Stimulated activated CD8-positive, alpha-beta memory T cell treated with anti-CD3 and anti-CD28 coated beads, Interleukin-15, amount 100 ng/mL, for 48 hours (primary cell): ENCODE measurements at places on chromosomes 7 and 10.

- DNase-seq = no peak
Observed at GRCh38 chr7:44066494-44067063, 1.2 kb upstream of the PGAM2 start.

DNA sequence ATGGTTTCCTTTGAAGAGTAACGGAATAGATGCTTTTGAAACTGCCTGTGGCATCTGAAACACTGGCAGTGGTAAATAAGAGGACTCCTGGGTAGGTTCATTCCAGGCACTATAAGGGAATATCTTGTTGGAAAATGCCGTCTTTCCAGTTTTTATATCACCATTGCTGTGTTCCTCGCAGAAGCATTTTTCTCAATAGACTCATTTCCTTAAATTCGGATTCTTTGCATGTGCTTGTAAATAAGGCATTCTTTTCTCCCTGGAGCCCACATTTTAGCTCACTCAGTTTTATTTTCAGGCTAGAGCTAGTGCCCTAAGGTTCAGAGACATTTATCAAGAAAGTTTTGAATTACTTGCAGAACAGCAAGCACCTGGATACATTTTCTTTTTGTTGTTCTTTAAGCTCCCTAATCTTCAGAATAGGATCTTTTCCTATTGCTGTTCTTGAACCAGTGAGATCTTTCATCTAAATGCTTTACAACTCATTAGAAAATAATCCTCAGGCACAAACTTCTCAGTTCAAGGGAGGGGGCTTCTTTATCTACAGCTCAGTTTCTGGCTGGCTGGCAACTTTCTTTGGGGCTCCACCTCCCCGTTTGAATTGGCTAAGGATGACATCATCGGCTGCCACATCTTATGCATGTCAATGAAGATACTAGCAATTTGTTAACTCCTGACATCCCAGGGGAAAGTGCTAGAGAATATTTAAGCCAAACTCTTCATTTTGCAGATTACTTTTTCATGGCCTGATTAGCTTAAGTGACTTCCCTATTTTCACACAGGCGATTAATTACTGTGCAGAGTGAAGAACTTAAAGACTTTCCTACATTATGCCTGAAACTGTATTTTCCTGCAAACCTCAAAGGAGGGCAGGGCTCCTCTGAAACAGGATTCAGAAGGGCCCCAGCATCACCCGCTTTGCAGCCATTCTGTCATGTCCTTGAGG lies 133.7 kb upstream of the RSU1 start:
- no peak for DNase-seq

GRCh38 chr10:120423431-120424197 lies 33.4 kb upstream of the PLPP4 start:
- DNase-seq = no peak

DNA sequence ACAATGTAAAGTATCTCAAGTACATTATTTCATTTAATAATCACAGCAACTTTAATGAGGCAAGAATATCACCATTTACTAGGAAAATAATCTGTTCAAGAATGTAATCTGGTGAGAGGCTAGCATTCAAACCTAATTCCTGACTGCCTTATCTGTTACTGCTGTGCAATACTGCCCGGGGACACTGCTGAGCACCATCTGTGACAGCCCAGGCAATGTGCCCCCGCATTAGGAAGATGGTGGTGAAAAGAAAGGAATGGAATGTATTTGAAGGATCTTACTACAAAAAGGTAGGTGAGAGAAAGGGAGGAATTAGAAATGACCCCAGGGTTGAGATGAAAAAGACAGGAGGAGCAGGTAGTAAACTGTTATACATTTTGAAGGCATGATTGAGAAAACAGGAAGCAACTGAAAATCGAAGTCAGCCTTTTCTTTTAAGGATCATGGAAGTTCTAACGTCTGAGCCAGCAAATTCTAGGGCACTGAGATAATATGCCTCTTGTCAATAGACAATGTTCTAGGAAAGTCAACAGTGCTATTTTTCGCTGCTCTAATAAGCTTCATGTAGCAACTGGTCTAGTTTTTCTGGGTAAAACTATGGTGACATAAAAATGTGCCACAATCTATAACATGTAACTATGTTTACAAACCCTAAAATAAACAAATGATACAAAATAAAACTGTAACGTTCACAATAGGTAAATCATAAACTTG lies 90.4 kb downstream of the ETV1 start:
- DNase-seq = no peak

- no peak for DNase-seq
Observed at GRCh38 chr10:133030781-133031180, 56.9 kb upstream of the ADGRA1 start.

DNA sequence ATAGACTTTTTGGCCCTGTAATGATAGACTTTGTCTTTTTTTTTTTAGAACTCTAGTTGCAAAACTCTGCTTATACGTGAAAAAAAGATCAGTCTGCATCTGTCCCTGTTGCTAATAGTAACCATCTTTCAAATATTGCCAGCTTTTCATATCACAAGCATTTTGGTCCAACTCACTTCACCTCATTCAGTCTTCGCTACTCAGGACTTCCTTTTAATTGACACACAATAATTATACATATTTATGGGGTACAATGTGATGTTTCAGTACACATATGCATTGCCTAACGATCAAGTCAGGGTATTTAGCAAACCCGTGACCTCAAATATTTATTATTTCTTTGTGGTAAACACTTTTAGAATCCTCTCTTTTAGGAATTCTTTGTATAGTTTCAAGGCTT lies 867.0 kb upstream of the C7orf33 start:
- DNase-seq = no peak

DNA sequence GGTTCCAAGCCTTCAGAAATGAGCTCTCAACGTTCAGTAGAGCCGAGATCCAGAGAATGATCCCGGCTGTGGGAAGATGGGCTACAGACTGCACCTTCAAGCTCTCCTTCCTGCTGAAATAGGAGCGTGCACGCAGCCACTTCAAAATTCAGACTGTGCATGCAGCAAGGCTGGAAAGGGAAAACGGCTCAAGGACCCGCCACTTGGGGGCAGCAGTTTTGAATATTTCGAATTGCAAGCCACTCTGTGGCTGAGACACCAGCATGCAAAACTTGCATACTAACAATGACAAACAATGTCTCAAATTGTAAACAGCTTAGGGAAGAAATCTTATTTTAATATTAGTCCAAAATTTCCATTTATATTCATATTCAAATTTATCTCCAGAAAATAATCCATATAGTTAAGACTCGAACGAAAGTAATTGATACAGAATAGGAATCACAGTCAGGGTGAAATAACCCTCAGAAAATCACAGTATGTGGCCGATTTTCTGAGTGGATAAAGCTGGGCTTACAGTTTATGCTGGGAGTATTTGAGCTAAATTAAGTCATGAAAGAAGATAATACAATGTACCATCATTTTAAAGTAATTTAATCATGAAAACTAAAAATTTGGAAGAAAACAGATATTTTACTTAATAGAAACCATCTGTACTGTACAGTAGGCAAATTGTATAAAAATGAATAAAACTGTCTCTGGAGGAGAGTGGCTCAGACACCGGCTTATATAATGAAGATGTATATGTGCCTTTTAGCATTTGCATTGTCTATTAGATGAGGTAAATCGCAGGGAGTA lies 137.9 kb upstream of the MKI67 start:
- peak; percentile 32 for DNase-seq

GRCh38 chr7:13801669-13802068 lies 187.8 kb downstream of the ETV1 start:
- no peak for DNase-seq

- no peak for DNase-seq
Observed at GRCh38 chr7:108270385-108271015, 140.3 kb upstream of the LAMB4 start.
